B cell (primary cell): ENCODE measurements at places on chromosomes 3 and 15. TPM values are rescaled to one million over a fixed set of nuclear protein-coding genes. Genes with fewer than 3 reads are reported as not detected.

- H3K4me1 ChIP-seq: peaks cover 29% of the 10 kb centered on the region
- H3K4me3 ChIP-seq: no peak overlapping the region
- H3K27ac ChIP-seq: no peak overlapping the region
- no peaks in the 10 kb centered on the region for H3K27me3 ChIP-seq
- H3K36me3 ChIP-seq: no peaks in the 10 kb centered on the region
Observed at GRCh38 chr3:126679831-126680666, 24.0 kb upstream of the CHCHD6 start.

DNA sequence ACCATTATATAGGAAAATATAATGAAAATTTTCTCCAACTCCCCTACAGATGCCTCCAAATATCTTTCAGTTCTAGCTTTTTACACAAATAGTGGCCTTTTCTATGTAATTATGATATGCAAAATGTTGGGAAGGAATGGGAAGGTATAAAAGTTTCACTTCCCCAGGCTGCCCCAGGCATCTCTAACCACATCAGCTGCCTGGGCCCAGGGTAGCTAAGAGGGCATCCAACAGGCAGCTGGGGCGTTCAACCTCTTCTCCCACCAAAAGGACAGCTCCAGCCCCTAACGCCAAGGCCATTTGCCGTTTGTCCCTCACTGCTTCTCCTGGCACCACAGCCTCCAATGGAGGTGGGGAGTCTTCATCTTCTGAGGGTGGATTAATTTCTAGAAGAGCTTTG lies 188.1 kb upstream of the TSC22D2 start:
- H3K4me1 ChIP-seq: peaks cover 13% of the 10 kb centered on the region
- no peak overlapping the region for H3K27ac ChIP-seq
- H3K4me3 ChIP-seq: no peak overlapping the region

- no peaks in the 10 kb centered on the region for H3K27me3 ChIP-seq
- no peak overlapping the region for H3K4me3 ChIP-seq
- H3K27ac ChIP-seq: no peak overlapping the region
- H3K36me3 ChIP-seq: no peaks in the 10 kb centered on the region
- no peaks in the 10 kb centered on the region for H3K4me1 ChIP-seq
Observed at GRCh38 chr3:151561878-151562277, 101.0 kb upstream of the IGSF10 start.

DNA sequence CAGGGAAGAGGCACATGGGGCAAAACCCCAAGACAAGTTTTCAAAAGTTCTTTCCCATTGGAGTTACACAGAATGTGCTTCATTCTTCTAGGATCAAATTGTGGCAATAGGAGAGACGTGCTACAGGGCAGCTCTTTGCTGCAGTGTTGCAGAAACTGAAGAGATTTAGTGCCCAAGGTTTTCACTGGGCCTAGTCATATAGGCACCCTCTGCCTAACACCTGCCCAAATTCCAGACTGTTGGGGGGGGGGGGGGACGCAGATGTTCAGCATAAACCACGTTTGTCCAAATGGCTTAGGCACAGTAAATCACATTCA lies 346.8 kb upstream of the ZNF717 start:
- H3K27me3 ChIP-seq: no peaks in the 10 kb centered on the region
- no peak overlapping the region for H3K4me3 ChIP-seq
- no peaks in the 10 kb centered on the region for H3K4me1 ChIP-seq
- no peak for DNase-seq

DNA sequence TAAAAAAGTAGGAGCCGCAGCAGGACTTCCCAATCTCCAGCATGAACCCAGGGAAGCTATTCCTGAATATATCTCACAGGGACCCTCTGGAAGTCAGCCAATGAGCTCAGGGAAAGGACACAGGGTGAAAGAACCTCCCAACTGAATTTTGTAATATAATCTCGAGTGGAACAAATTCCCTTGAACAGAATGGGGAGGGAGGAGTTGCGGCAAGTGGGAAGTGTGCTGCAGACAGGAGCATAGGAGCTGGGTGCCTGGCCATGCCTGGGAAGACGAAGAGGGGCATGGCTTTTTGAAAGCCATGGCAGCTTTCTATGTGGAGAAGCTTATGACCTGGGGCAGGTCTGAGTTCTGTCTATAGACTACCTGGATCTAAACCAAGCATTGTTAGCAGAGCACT lies 98.4 kb downstream of the CBLB start:
- no peaks in the 10 kb centered on the region for H3K36me3 ChIP-seq
- peaks cover 30% of the 10 kb centered on the region for H3K4me1 ChIP-seq
- H3K27ac ChIP-seq: no peak overlapping the region
- H3K4me3 ChIP-seq: no peak overlapping the region
- no peaks in the 10 kb centered on the region for H3K27me3 ChIP-seq
- DNase-seq: no peak

DNA sequence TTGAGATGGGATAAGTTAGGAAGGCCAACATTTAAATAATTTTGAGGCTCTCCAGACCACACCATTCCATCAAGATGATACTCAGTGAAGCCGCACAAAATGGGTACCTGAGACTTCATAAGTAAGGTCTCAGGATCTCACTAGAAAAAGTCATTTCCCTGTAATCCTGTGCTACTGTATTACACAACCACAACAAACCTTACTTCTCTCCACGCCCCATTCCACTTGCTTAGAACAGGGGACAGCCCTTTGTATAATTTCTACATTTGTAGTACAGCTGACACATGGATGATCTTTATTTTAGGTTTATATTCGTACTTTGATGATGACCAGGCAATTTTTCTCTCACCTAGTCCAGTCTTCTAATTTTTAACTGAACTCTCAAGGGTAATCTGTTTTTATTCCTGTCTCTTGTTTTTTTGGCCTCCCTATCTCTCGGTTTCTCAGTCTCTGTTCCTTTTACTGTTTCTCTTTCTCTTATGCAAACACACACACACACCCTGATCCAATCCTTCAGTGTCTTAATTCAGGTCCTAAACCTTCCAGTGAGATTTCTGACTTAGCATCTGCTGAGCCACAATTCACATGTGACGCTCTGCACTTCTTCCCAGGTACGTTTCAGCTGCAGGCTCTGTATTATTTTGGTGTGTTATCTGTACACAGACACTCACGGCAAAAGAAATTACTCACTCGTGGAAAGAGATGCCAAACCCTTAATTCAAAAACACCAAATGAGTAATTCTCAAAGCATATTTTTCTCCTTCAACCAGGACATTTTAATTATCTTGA lies 223.2 kb upstream of the THBS1 start:
- no peak overlapping the region for H3K4me3 ChIP-seq
- H3K27me3 ChIP-seq: no peaks in the 10 kb centered on the region
- H3K4me1 ChIP-seq: no peaks in the 10 kb centered on the region
- DNase-seq: no peak
- no peak overlapping the region for H3K27ac ChIP-seq

- no peak overlapping the region for H3K27ac ChIP-seq
- H3K27me3 ChIP-seq: no peaks in the 10 kb centered on the region
- no peak for DNase-seq
- H3K36me3 ChIP-seq: no peaks in the 10 kb centered on the region
- H3K4me3 ChIP-seq: no peak overlapping the region
Observed at GRCh38 chr3:124967964-124968363, 33.4 kb upstream of the MUC13 start.

GRCh38 chr3:24707936-24708335 lies 213.3 kb upstream of the THRB start:
- no peak overlapping the region for H3K4me3 ChIP-seq
- H3K27me3 ChIP-seq: no peaks in the 10 kb centered on the region
- H3K4me1 ChIP-seq: no peaks in the 10 kb centered on the region
- H3K36me3 ChIP-seq: no peaks in the 10 kb centered on the region
- H3K27ac ChIP-seq: no peak overlapping the region
- no peak for DNase-seq

DNA sequence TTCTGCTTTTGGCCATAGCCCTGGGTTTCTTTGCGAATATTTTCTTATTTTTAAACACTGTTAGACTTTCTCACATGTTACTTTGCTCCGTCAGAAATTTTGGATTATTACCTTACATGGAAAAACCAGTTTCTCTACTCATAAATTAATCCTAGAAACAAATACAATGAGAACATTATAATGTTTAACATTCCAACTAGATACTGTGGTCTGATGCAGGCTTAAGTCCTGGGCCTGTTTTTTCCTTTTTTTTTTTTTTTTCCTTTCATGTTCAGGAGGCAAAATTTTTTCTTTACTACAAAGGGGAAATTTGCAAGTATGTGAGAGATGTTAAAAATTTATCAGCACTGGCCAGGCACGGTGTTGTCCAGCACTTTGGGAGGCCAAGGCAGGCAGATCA lies 28.9 kb downstream of the POPDC2 start:
- no peak overlapping the region for H3K4me3 ChIP-seq
- no peak overlapping the region for H3K27ac ChIP-seq
- DNase-seq: no peak
- H3K4me1 ChIP-seq: peaks cover 29% of the 10 kb centered on the region
- H3K27me3 ChIP-seq: no peaks in the 10 kb centered on the region

DNA sequence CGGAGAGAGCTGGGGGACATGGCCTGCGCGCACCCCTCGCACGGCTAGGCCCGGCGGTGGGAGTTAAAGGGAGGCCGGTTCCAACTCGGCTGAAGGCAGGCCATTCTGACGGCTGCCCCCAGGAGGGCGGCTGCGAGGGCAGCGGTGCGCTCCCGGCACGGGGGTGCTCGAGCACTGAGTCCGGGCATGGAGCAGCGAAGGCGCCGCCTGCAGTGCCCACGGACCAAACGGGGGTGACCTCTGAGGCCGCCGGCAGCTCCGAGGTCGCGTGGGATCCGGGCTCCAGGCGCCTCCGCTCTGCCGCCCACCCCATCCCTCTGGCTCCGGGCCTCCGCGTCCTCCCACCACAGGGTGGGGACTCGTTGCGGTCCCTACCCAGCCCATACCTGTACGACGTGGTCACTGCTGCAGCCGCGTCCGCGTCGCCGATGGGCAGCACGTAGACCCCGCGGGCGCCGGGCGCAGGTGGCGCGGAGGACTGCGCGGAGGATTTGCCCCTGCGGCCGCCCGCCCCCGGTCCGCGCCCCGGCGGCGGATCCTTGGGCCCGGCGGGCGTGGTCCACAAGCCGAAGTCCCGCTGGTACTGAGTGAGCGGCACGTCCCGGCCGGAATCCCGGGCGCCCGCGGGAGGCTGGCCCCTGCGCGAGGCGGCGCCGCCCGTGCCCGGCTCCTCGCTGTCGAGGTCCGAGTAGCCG lies 469 bp downstream of the MAP6D1 start:
- peak; percentile 29 for DNase-seq
- H3K4me3 ChIP-seq: peak overlapping the region; percentile 37
- no peak overlapping the region for H3K27ac ChIP-seq
- H3K27me3 ChIP-seq: no peaks in the 10 kb centered on the region
- H3K4me1 ChIP-seq: peaks cover 11% of the 10 kb centered on the region
- H3K36me3 ChIP-seq: peaks cover 5% of the 10 kb centered on the region

- H3K27ac ChIP-seq: no peak overlapping the region
- no peak for DNase-seq
- no peaks in the 10 kb centered on the region for H3K27me3 ChIP-seq
- H3K36me3 ChIP-seq: no peaks in the 10 kb centered on the region
- H3K4me3 ChIP-seq: no peak overlapping the region
- H3K4me1 ChIP-seq: no peaks in the 10 kb centered on the region
Observed at GRCh38 chr3:2771193-2771592, 339.0 kb downstream of the IL5RA start.

DNA sequence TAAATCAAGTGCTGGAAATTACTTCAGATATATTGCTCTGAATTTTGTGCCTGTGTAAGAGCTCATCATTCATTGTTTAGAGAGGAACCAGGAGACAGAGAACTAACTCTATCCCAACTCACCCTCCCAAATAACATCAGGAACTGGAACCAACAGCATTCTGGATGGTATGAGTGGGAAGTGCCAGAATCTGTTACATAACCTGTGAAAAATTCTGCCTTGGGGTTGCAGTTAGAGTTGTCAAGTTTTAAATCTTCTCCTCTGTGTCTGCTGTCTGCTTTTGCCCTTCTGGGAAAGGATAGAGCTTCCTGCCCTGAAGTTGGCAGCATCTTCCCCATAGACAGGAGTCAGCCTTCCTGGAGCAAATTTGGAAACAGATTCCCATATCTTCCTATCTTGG lies 41.2 kb downstream of the TIMP4 start:
- no peaks in the 10 kb centered on the region for H3K36me3 ChIP-seq
- H3K27ac ChIP-seq: no peak overlapping the region
- H3K4me3 ChIP-seq: no peak overlapping the region

DNA sequence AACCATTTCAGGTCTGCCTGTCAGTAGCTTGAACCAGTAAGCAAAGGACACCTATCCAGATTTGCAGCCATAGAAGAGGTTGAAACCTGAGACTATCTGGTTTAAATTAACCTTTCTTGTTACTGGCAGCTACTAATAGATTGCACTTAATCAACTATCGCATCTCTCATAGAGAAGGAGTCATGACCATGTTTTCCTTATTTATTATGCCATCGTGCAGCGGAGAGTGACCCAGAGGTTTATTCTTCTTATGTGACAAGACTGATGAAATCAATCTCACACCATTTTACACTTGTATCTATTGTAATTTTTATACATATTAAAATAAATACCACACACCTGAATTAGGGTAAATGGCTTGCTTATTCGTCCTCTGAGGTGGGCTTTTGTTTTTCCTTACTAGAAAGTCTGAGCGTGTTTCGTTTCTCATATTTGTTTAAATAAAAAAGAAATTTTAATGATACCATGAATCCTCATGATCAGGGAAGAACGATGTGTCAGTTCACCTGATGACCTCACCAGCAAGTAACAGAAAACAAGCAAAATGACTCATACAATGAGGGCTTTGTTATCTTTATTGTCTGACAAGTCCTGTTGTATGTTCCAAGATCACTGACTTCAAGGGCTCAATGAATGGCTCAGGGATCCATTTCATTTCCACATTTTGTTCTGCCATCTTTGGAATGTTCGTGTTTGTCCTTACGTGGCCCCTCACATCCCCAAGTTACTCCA lies 379.5 kb upstream of the DPH6 start:
- DNase-seq: no peak
- H3K4me3 ChIP-seq: no peak overlapping the region
- no peak overlapping the region for H3K27ac ChIP-seq
- H3K36me3 ChIP-seq: no peaks in the 10 kb centered on the region
- H3K27me3 ChIP-seq: no peaks in the 10 kb centered on the region

- H3K27ac ChIP-seq: no peak overlapping the region
- H3K4me3 ChIP-seq: no peak overlapping the region
- peaks cover 15% of the 10 kb centered on the region for H3K4me1 ChIP-seq
- no peaks in the 10 kb centered on the region for H3K36me3 ChIP-seq
Observed at GRCh38 chr3:125161607-125162219, 50.8 kb downstream of the SLC12A8 start.

DNA sequence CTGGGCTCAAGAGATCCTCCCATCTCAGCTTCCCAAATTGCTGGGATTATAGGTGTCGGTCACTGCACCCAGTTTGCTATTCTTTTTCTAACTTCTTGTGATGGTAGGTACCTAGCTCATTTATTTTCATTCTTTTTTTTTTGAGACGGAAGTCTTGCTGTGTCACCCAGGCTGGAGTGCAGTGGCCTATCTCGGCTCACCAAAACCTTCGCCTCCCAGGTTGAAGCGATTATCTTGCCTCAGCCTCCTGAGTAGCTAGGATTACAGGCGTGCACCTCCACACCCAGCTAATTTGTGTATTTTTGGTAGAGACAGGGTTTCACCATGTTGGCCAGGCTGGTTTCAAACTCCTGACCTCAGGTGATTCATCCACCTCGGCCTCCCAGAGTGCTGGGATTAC lies 30.1 kb upstream of the RAD51 start:
- no peak overlapping the region for H3K27ac ChIP-seq
- H3K4me3 ChIP-seq: no peak overlapping the region
- no peaks in the 10 kb centered on the region for H3K4me1 ChIP-seq
- H3K36me3 ChIP-seq: no peaks in the 10 kb centered on the region
- H3K27me3 ChIP-seq: no peaks in the 10 kb centered on the region
- no peak for DNase-seq

ERC2 gene
- not detected in 2 replicates for total RNA-seq

CA12 gene
- total RNA-seq: not detected in 2 replicates

SAMD7 gene
- total RNA-seq: 0.12 TPM in 1 of 2 replicates, not detected in the other

CCDC80 gene
- not detected in 2 replicates for total RNA-seq

CHRNB4 gene
- not detected in 2 replicates for total RNA-seq

POLG gene
- total RNA-seq: 144 and 151 TPM in 2 replicates
